ENCODE measurements at places on chromosomes 4 and X.

DNA sequence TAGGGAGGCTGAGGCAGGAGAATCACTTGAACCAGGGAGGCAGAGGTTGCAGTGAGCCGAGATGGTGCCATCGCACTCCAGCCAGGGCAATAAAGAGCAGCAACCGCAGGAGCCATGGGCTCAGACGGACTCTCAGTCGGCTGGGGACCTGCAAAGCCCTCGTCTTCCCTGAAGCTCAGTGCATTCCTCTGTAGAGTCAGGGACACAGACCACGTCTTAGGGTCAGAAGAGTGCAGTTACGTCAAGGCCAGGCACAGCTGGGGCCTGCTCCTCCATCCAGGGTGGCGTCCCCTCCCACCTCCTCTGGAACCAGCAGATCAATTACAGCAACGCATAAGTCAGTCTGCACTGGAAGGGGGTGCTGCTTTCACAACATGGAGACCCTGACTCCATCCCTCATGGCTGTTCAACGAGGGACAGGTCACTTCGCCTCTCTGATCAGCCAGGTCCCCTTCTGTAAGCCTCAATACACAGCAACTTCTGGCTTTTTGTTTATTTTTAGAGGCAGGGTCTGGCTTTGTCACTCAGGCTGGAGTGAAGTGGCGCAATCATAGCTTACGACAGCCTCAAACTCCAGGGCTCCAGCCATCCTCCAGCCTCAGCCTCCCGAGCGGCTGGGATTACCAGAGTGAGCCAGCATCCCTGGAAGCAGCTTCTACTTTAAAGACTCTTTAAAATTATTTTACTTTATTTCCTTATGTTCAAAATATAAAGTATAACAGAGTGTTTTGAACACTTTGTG lies 76.4 kb downstream of the ZFYVE28 start:
- DNase-seq = no peak

- no peak for DNase-seq
Observed at GRCh38 chr4:131499141-131499873, 1649.8 kb upstream of the PCDH10 start.

GRCh38 chr4:17358241-17358640 lies 153.6 kb downstream of the QDPR start:
- no peak for DNase-seq

DNA sequence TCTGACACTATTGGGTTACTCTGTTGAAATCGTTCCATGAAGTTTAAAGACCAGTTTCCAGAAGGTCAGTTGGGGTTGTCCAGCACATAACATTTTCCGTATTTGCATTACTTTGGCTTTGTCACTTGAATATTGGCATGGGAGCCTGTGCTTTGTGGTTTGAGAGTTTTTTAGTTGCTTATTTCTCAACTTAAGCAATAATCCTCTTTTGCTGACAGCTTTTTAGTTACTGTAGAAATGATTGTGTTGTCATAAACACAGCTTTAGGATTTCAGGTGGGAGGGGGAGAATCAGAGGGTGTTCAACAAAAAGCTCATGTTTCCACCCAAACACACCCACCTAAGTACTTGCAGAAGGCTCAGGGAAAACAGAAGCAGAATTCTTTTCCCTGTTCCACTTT lies 210.7 kb upstream of the TLL1 start:
- DNase-seq = no peak

- DNase-seq = no peak
Observed at GRCh38 chrX:150028692-150029091, 90.4 kb upstream of the EOLA2 start.

- DNase-seq = no peak
Observed at GRCh38 chr4:37799941-37800554, 26.4 kb upstream of the PGM2 start.

DNA sequence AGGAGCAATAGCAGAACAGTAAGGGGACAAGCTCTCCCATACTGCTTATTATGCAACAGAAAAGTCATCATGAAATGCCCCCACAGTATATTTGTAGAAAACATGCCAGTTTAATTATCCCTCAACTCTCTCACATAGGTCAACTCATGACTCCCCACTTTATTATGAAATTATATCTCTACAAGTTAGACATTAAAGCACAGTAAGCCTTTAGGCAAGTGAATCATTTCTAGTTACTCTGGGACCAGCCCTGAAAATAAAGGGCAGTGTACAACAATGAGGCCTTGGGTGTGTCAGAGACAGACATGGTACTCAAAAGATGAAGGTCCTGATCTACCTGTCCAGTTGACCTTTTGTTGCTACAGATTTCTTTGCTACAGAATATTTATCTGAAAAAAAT lies 191.9 kb downstream of the FBXW7 start:
- DNase-seq = no peak

DNA sequence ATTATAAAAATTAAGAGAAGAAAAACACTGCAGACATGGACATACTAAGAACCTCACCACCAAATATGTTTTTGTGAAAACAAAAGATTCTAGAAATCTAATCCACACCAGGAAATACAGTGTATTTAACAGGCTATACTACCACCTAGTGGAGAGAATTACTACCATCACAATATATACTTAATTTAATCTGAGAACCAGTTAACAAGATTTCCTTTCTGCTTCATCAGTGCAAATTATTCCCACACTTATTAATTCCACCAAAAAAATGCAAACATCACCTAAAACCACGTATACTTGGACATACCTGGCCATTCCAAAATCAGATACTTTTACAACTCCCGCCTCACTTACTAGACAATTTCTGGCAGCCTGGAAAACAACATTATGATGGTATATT lies 7.0 kb upstream of the TXK start:
- DNase-seq = no peak

GRCh38 chr4:181078196-181078595 lies 1165.0 kb upstream of the TENM3 start:
- no peak for DNase-seq

GRCh38 chr4:10079912-10080588 lies 36.5 kb downstream of the WDR1 start:
- DNase-seq = no peak

DNA sequence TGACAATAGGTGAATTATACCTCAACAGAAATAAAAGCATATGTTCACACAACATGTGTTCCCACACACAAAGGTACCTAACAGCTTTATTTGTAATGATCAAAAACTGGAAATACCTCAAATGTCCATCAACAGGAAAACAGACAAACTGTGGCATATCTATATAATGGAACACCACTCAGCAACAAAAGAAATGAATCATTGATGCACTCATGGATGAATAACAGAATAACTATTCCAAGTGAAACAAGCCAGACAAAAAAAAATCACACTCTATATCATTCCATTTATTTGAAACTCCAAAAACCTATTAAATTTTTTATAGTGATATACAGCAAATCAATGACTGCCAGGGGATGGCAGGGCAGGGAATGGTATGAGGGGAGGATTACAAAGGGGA lies 148.1 kb downstream of the PLS3 start:
- no peak for DNase-seq

GRCh38 chr4:5381961-5382441 lies 326.4 kb downstream of the EVC2 start:
- DNase-seq = peak; percentile 66

DNA sequence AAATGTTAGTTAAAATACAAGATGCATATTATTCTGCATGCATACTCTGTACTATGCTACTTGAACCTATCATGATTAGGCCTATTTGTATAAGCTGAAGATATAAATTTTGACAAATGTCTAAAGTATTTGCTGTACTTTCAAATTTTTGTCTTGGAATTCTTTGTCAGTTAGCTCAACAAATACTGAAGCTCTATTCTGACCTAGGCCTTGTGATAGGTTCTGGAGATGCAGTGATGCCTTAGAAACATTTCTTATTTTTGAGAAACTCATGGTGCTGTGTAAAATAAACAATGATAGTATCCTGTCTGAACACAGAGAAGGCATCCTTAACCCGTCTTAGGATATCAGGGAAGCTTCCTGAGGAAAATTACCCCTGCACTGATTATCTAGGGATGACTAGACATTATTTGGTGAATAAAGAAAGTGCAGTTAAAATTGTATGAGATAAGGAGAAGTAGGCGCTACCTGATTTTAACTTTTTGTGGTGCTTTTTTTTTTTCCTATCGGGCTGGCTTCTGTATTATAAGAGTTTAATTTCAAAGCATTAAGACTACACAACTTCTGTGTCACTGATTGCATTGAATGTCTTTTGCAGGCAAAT lies 43.4 kb downstream of the MOB1B start:
- DNase-seq = no peak

DNA sequence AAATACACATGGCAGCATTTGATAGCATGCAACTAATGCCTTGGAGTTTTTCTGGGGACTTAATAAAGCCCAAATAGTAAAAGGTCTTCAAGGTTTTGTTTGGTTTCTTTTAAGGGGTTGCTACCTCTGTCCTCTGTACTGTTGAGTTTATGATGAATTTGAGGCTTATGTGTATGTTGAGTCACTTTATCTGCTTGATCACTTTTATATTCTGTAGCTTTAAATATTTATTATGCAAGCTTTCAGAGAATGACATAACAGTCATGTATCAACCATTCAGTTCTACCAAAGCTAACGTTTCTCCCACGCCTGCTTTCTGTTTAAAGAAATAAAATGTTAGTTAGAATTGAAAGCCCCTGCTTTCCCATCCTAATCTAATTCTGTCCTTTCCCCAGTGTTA lies 122.2 kb downstream of the NHS start:
- DNase-seq = no peak

DNA sequence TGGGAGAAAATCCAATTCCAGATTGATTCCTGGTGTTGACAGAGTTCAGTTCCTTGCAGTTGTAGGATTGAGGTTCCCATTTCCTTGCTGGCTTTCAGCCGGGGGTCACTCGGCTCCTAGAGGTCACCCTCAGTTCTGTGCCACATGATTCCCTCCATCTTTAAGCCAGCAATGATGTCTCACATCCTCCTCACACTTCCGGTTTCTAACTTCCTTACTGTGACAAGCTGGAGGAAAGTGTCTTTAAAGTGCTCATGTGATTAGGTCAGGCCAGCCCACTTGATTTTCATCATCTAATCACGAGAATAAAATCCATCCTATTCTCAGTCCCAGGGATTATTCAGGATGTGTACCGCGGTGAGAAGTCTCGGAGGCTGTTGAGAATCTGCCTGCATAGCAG lies 19.4 kb upstream of the SMIM31 start:
- DNase-seq = no peak

GRCh38 chr4:127548990-127549925 lies 83.5 kb upstream of the INTU start:
- DNase-seq = no peak

GRCh38 chr4:133668061-133668851 lies 519.2 kb downstream of the PCDH10 start:
- no peak for DNase-seq

DNA sequence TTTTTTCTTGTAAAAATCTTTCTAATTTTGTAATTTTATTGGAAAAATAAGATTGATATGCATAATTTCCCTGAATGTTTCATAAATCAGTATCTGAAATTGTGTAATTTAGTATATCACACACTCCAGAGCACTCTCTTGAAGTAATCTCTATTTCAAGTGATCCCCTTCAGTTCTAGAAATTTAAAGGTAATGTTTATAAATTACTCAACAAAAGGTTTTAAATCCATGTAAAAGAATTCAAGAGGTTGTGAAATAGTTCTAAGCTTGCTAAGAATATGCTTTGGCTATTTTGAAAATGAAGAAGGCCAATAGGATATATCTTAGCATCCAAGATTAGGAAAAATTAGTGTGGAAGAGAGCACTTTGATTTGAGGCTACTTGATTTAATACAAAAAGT lies 28.2 kb downstream of the SMARCAD1 start:
- no peak for DNase-seq

GRCh38 chrX:141832247-141832646 lies 5.9 kb upstream of the MAGEC3 start:
- DNase-seq = no peak

DNA sequence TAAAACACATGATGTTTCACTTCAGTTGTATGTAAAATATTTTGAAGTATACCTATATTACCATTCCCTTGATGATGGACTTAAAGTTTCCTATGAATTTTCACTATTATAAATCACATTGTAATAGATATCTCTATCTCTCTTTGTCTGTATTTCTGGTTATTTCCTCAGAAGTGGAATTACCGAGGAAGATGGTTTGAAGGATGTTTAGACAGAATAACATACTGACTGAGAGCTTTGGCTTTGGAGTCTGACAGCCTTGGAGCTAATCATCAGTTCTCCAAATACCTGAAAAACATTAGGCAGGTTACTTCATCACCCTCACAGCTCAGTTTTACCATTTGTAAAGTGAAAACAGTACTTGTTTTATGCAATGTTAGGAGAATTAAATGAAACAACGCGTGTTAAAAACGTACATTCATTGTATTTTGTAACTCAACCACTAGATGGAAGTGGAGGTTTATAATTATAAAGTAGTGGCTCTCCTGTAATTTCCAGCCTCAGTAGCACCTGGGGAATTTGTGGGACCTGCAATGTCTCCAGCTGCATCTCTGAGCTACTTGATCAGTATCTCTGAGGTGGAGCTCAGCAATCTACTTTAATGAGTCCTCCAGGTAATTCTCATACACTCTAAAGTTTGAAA lies 14.3 kb downstream of the JCHAIN start:
- DNase-seq = no peak

- DNase-seq = no peak
Observed at GRCh38 chrX:15913146-15913545, 58.5 kb upstream of the AP1S2 start.

- no peak for DNase-seq
Observed at GRCh38 chr4:73709451-73710033, 30.8 kb upstream of the CXCL8 start.

GRCh38 chr4:140800666-140801065 lies 44.5 kb upstream of the TBC1D9 start:
- DNase-seq = no peak

GRCh38 chr4:99394896-99395295 lies 40.2 kb downstream of the ADH7 start:
- no peak for DNase-seq

DNA sequence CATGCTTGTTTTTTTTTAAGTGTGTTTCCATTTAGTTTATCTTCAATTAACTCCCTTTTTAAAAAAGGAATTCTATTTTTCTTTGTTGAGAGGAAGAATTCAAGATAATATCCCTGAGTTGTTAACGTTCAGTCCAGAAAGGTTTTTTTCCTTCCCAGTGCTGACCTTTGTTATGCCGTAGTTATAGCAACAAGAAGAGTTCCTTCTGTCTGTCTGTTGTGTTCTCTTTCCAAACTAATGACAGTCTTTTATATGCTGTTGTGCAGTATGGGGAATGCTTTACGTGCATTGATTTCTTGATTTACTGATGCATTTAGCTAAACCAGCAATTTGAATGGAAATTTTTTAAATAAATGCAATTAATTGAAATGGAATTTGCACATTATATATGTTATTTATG lies 6.6 kb upstream of the CXXC4 start:
- no peak for DNase-seq

DNA sequence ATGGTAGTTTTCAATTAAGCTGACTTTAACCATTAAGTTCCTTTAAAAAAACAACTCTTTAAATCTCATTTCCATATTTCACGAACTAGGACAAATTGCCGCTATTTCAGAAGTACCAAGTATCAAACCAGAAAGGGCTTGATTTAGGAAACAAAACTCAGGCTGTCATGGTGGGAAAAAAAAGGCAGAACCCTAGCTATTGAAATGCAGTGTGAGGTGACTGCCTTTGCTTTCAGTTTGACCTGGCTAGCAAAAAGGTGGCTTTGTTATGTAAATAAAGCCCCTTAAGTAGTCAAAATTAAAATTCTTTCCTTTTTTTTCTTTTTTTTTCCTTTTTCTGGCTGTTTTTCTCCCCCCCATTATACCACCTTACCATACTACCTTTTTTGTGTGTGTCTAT lies 40.6 kb upstream of the CYP2U1 start:
- DNase-seq = no peak
